Spleen (tissue), 13 donors: ENCODE measurements at places on chromosomes 2 and 18.

GRCh38 chr2:216490061-216490460 is 8.6 kb upstream of the RPL37A start:
- DNase-seq = no peak

DNA sequence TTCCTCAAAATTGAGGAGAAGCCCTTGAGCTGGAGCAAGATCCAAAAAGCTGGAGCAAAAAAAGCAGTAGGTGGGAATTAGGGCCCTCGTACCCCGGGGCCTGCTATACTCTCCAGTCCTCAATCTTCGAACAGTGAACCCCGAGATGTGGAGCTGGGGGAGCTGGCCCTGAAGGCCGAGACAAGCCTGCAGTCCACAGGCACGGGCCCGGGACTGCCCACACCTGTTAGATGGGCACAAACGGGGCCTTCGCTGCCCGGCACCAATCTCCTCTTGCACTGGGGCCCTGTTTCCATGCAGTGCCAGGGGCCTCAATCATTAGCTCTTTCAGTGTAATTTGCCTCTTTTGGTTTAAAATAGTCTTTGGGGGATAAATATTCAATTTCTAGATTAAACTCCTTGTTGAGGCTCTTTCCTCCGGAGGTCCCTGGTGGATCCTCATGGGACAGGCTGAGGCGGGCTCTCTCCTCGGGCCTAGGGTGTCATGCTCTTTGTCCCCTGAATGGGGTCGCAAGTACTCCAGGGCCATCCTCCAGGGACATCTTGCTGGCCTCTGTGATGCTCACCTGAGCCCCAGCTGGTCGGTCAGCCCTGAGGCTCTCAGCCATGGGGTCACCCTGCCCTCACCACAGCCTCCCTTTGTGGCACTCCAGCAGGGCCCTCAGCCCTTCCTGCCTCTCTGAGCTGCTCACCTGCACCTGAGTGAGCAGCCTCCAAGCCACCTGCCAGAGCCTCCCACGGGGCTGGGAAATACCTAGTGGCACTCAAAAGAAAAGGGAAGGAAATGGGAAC is 223.6 kb downstream of the ALPK2 start:
- DNase-seq = no peak

DNA sequence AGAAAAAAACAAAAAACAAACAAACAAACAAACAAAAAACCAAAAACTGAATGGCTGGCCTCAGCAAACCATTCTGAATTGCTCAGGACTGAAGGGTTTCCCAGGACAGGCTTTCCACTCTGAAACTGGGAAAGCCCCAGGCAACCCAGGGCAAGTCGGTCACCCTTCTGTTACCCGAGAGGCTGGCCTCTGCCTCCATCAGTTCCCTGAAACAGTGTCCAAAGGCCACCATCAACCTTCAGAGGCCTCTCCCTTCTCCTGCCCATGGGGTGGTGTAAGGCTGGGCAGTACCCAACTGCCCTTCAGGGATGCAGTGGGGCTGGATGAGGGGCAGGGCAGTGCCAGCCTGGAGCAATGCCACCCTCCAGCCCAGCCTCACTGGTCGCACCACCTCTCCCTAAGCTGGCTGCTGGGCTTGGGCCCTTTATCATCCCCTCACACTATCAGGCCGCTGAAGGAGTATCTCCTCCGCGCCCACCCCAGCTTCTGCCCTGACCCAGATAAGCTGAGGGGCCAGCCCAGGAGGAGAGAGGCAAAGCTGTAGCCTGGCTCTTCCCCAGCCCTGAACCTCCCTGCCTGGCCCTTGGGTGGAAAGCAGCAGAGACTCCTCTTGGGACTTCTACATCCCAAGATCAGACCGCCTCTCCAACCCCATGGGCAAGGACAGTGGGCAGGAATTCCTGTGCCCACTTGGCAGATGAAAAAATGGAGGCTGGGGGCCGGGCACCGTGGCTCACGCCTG is 35.9 kb downstream of the ZFP36L2 start:
- no peak for DNase-seq

DNA sequence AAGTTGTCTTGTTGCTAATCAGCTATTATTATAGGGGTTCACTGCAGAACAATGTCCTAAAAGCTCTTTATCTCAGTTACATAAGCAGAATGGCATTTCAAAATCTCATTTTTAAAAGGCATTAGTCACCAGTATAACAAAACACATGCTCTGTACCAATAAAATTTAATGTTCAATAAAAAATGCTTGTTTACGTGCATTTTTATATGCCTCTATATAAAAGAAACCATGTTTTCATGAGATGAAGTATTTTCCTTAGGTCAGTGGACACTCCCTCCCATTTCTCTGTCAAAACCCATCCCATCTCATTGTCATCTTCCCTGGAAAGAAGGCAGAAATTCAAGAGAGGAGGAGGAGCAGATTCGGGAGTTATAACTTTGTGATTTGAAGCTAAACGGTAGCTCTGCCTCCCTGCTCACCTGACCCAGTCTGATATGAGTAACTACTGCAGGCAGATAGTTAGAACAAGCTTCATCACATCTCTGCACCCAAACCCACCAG is 231.9 kb upstream of the SIX2 start:
- DNase-seq = no peak

DNA sequence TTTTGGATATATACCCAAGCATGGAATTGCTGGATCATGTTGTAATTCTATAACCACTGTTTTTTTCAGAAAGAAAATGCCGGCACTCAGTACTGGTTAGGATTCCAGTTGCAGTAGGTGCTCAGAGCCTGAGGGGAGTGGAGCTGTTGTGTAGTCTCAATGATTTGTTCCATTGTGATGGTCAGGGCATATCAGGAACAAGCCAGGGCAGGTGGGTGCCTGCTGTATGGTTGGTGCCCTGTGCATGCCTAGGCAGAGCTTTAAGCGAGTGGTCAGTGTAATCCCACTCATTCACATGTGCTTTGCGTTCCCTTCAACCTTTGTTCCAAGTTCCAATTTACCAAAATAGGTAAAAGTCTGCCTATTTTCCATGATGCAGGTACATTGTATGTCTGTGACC is 100.9 kb downstream of the FHOD3 start:
- no peak for DNase-seq

- DNase-seq = no peak
Observed at GRCh38 chr2:37354531-37354930, 10.1 kb downstream of the QPCT start.

DNA sequence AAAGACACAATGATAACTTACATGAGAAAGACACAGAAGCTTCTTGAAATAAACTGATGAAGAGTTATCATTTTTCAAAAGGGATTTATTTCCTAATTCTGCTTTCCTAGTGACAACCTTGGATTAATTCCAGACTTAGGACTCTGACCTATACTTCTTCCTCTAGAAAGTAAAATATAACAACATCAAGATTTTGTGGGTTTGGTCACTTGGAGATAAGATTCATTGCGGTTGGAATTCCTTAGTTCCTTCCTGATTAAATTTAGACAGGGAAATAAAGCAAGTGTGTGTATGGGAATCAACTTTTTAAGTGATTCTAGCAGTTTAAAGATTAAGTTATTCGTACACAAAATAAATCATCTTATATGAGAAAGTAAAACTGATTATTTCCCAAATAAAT is 208.4 kb upstream of the CCDC150 start:
- no peak for DNase-seq

- no peak for DNase-seq
Observed at GRCh38 chr2:104919127-104919526, 65.2 kb downstream of the POU3F3 start.

DNA sequence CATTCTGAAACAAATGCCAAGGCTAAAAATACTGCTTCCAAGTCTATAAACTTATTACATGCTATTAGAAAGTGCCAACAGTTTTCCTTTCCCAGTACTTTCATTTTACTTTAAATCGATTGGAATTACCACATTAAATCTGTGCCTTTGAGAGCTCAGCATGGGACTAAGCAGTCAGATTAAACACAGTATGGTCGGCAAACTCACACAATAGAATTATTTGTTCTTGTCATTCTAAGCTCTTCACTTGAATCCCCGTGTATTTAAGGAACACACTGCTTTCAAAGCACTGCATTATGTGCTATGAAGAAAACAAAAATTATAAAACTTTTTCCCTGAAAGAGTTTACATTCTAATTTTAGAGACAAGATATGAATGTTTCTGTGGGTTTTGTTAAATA is 444.4 kb upstream of the SLC39A10 start:
- DNase-seq = no peak

- DNase-seq = no peak
Observed at GRCh38 chr2:102200539-102200938, 13.7 kb downstream of the IL1RL2 start.

DNA sequence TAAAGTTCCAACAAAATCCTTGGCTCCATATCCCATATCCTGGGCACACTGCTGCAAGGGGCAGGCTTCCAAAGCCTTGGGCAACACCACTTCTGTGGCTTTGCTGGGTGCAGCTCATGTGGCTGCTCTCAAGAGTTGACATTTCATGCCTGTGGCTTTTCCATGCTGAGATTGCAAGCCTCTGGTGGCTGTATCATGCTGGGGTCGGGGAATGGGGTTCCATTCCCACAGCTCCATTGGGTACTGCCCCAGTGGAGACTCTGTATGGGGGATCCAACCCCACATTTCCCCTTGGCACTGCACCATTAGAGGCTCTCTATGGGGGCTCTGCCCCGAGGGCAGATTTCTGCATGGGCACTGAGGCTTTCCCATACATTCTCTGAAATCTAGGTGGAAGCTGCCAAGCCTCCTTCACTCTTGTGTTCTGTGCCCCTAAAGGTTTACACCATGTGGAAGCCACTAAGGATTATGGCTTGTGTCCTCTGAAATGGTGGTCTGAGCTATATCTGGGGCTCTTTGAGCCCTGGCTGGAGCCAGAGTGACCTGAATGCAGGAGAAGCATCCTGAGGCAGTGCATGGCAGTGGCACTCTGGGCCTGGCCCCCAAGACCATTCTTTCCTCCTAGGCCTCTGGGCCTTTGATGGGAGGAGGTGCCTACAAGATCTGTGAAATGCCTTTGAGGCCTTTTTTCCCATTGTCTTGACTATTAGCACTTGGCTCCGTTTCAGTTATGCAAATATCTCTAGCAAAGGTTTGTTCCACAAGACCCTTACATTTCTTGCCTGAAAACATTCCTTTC is 107.9 kb downstream of the PTGR3 start:
- DNase-seq = peak; percentile 32

DNA sequence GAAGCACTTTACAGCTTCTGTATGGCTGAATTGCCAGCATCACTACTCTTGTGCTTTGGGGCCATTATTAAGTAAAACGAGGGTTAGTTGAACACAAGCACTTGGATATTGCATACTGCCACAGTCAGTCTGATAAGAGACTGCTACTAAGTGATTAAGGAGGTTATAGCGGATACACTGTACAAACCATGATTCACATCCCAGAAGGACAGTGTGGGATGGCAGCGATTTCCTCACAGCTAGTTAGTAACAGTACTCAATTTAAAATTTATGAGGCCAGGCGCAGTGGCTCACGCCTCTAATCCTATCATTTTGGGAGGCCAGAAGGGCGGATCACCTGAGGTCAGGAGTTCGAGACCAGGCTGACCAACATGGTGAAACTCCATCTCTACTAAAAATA is 2.6 kb upstream of the BMPR2 start:
- DNase-seq = no peak

GRCh38 chr2:160142472-160142871 is 57.6 kb downstream of the ITGB6 start:
- DNase-seq = no peak

DNA sequence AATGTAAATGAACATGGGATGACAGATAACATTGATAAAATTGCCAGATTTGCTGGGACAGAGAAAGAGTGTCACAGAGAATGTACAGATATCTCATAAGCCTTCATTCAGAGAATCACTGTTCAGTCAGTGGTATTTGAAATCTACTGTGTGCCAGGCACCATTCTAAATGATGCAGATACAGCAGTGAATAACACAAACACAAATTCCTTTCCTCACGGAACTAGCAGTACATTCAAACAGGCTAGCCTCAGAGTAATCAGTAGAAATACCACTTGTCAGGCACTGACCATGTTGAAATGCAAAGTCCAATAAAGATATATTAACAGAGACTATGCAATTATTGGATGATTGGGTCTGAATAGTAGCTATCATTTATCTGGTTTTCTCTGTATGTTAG is 211.0 kb downstream of the RDH14 start:
- DNase-seq = no peak

DNA sequence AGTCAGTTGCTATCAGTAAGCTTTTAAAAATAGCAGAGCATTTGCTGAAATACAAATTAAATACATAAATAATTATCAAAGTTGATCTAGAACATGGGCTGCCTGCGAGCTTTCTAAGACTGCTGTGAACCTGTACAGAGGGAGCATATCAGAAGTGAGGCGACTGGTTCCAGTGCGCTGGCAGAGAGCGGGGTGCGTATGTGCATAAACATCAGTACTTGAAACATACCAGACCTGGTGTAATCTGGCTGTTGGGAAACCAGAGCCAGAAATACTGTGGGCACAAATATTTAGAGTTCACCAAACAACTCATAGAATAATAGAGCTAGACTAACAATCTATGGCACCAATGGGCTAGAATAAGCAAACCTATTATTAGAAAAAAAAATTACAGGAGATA is 27.3 kb downstream of the PDIA6 start:
- no peak for DNase-seq

DNA sequence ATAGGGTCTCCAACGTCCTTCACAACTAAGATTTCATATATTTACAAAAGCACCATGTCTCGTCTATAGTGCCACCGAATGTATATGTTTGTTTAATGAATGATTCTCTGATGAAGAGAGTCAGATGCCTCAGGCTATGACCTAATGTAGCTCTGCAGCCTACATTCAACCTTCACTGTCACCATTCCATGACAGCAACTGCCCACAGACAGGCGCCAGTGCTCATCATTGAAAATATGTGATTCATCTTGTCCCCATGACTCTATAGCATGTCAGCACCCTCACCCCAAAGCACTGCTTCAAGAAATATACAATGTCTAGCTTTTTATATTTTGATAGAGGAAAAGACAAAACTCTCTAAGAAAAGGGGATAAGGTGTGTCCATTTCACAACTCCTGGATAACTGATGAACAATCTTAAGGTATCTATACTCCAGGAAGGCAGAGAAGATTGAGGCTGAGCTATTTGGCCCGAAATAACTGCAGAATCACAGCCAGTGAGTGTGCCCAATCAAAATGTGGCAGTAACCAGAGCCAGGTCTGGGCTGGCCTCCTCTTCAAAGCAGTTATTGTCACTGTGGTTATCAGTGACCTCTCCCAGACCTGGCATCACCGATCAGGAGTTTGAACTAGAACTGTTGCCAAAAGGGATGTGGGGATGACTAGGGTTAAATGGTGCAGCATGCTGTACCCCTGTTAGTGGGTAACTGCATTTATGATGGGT is 246.6 kb downstream of the SETBP1 start:
- no peak for DNase-seq

GRCh38 chr2:101717071-101717845 is 19.8 kb downstream of the MAP4K4 start:
- peak; percentile 88 for DNase-seq
